ENCODE measurements at places on chromosomes 6 and 20. TPM values are rescaled to one million over a fixed set of nuclear protein-coding genes. Genes with fewer than 3 reads are reported as not detected.

GRCh38 chr6:105537981-105538578 lies 135.2 kb upstream of the PREP start:
- DNase-seq, result no peak

GRCh38 chr20:44732327-44732726 lies 13.3 kb upstream of the KCNK15 start:
- no peak for DNase-seq

- DNase-seq, result no peak
These were observed 849.9 kb upstream of the EPHA7 start for GRCh38 chr6:94269256-94269655.

- DNase-seq, result peak; percentile 73
These were observed 13.5 kb upstream of the TRAM2 start for GRCh38 chr6:52590152-52590891.

GRCh38 chr20:1722513-1723050 lies 65.0 kb upstream of the SIRPG start:
- no peak for DNase-seq

DNA sequence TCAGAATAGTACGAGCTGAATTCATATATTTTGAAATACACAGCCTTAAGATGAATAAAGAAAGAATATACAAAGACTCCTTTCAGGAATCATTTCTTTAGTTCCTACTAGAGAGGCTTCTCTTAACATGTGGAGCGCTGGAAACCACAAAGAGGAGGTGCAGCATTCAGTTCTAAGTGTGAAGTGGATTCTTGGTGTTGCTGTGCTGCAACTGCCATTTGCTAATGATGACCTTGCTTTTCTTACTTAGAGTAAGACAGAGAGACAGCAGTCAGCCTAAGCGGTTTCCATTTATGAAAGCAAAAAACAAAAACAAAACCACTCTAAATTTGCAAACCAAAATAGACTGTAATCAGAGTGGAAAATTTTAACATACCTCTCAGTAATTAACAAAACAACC lies 629.0 kb downstream of the EPHA7 start:
- DNase-seq, result no peak

DNA sequence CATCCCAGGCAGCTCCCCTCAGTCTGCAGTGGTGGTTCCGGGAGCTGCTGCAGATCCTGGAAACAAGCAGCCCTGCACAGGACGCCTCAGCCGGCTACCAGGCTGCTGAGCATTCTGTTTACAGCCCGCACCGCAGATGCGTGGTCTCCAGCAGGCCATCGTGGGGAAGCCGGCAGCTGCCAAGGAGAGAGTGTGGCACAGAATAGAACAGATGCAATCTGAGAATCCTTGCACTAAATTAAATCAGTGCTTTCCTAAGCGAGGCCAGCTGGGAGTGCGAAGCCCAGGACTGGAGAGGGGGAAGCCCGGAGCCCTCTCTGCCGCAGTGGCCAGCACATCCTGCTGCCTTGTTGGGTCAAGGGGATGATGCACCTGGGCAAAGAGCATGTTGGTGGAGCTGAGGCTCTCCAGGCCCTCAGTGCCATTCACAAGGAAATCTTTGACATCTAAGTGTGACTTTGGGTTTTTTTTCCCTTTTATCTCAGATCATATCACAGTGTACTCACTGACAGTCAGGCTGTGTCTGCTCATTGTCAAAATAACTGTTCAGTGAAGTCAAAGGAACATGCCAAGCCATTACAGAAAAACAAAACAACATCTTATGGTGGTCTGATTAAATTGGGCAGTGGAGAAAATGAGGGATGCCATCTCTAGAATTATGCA lies 118.1 kb downstream of the SYNDIG1 start:
- no peak for DNase-seq

- no peak for DNase-seq
These were observed 102.7 kb downstream of the RIN2 start for GRCh38 chr20:19860737-19861136.

DNA sequence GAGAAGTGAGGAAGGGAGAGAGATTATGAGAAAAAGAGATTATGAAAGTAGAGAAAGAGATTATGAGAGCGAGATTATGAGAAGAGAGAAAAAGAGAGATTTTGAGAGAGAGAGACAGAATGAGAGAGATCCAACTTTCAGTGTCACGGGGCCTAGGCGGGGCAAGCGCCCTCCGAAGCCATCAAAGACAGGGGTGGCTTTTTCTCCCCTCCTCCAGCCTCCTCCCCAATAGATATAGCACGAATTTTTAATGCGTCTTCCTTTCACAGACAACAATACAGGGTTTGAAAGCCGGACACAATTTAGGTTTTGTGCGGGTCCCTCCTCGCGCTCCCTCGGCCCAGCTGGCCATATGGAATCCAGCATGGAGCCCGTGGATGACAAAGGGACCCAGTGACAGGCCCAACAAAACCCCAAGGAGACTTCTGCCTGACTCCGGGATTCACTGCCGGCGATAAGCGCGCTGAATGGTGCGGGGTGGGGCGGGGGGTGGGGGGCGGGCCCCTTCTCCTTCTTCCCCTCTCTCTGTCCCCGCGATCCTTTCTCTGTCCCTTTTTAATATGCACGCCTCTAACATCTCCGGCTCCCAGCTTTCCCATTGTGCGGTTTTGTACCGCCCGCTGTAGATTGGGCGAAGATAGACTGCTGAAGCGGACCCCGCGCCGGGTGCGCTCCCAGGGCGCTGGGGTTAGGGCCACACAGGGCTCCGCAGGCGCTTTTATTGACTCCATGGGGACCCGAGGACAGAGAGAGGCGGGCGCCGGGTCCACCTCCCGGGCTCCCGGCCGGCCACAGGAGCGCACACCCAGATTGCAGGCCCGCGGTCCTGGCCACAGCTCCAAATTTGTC lies 5.4 kb downstream of the NKX2-2 start:
- DNase-seq, result no peak

DNA sequence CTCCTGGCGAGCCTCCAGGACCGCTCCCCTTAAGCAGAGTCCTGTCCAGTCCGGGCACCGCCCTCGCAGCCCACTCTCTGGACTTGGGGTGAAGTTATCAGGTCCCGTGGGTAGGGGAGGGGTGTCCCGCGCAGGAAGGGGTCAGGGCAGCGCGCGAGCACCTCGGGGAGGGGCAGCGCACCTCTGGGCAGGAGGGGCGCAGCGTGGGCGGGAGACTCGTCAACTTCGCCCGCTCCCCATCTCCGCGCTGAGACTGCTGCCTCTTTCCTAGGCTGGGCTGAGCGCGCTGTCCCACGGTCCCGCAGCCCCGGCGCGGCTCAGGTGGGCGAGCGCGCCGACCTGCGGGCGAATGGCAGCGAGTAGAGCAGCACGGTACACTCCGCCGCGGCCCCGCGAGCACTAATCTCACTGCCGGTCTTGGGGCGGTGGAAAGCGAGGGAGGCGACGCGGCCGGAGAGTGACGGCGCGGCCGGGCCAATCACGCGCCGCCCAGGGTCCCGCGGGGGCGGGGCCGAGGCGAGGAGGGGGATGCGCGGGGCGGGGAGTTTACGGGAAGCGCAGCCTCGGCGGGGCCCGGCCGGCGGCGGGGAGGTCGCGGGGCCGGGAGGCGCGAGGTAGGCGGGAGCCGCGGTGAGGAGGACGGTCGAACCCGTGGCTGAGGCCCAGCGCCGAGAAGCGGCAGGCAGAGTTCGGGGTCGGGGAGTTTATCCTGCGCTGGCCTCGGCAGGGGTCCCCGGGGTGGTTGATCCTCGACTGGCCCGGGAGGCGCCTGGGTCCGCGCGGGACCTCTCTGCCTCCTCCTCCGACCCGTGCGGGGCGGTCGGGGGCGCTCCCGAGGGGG lies at the start of gene MAN1A1:
Gene MAN1A1, minus strand, starts transcription at position 401 of the 841 bp plus-strand sequence. CDS start 696 bp downstream, outside the sequence.
- peak; percentile 83 for DNase-seq

- DNase-seq, result peak; percentile 53
These were observed 275.8 kb upstream of the RUNX2 start for GRCh38 chr6:45052325-45052724.

- peak; percentile 98 for DNase-seq
These were observed 98.3 kb downstream of the SASH1 start for GRCh38 chr6:148440877-148441453.

DNA sequence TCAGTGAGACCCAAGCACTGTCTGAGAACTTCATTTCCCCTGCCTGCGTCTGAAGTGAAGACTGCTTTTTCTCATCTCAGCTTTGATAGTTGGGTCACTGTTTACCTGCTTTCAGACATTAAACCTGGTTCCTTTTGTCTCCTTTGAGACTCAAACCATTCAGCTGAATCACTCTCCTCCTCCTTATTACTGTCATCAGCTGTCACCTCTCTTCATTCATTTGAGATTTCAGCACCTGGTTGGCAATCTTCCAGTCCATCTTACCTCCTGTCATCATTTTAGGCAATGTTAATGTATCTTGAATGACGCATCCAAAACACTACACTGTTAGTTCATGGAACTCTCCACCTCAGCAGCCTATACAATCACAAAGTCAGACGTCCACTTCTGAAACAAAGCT lies 34.3 kb upstream of the SOX4 start:
- no peak for DNase-seq

GRCh38 chr6:133595111-133595761 lies 293.7 kb upstream of the TCF21 start:
- peak; percentile 32 for DNase-seq

DNA sequence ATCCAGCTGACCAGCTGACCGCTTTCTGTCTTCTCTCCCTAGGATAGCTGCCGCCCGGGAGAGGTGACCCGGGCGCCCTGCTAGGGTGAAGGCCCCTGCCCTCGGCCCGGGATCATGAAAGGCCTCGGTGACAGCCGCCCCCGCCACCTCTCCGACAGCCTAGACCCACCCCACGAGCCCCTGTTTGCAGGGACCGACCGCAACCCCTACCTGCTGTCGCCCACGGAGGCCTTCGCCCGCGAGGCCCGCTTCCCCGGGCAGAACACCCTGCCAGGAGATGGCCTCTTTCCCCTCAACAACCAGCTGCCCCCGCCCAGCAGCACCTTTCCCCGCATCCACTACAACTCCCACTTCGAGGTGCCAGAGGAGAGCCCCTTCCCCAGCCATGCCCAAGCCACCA lies 109.7 kb upstream of the MYL9 start:
- no peak for DNase-seq

DNA sequence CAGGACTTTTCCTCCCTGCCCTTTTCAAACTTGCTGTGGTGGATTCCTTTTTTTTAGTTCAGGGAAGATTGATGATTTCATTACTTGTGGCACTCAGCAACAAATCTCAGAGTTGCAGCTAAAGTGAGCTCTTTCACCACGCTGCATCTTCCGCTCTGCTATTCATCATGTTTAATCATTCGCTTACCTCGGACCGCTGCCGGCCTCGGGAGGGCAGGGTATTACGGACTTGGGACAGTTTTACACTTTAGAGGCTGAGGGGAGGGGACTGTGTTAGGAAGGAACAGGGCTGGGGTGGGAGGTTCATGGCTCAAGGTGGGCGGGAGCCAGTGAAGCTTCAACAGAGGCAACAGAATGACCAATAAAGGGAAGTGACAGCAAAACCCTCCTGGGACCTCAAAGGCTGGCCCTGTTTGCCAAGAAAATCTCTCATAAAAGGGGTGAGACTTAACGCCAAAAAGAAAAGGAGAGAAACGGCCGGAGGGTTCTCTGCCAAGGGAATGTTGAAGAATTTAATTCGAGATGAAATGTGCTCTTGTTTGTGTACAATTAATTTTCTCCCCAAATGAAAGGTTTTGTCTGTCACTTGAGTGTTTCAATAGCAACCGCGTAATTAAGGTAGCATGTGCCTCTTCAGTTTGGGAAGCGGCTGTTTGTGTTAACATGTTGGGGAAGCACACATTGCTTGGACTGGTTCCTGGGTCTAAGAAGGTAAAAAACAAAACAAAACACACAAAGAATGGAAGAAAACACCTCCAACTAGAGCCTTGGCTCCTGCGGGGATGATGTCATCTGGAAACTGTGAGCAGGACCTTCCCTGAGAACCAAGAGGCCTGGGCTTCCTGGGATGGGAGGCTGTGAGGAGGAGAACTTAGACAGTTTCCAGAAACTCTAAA lies 72.5 kb upstream of the SULF2 start:
- DNase-seq, result no peak

GRCh38 chr20:5031206-5031557 lies 29.9 kb upstream of the SLC23A2 start:
- no peak for DNase-seq

GRCh38 chr6:98452685-98453084 lies 381.7 kb upstream of the POU3F2 start:
- no peak for DNase-seq

- DNase-seq, result no peak
These were observed 800 bp downstream of the ABCC10 start for GRCh38 chr6:43428112-43428570.

GRCh38 chr6:93210908-93211307 lies 208.5 kb downstream of the EPHA7 start:
- DNase-seq, result no peak

GRCh38 chr6:74410630-74411029 lies 714.6 kb downstream of the CD109 start:
- peak; percentile 44 for DNase-seq

Gene OPRM1
- not detected for total RNA-seq

Gene SAPCD1
- 1.5 TPM for total RNA-seq

Gene IRF4
- total RNA-seq, result not detected

Gene HS3ST5
- not detected for total RNA-seq

Gene ZNF831
- not detected for total RNA-seq

Gene LIN28B
- total RNA-seq, result not detected

Gene LRRC73
- 1.2 TPM for total RNA-seq

Gene LINC00237
- total RNA-seq, result not detected

Gene EYA2
- 0.11 TPM for total RNA-seq

Gene DDRGK1
- 52.6 TPM for total RNA-seq

Gene OR12D2
- total RNA-seq, result not detected

Gene DDX43
- total RNA-seq, result not detected

Gene ADGRG6
- 1.8 TPM for total RNA-seq

Gene OR2J3
- not detected for total RNA-seq

Gene YIPF3
- 161 TPM for total RNA-seq

Gene AKAP12
- 37.9 TPM for total RNA-seq
